ENCODE measurements at places on chromosomes 7 and 10.

- peak; percentile 32 for DNase-seq
Observed at GRCh38 chr7:7944619-7945282, 23.8 kb upstream of the GLCCI1 start.

DNA sequence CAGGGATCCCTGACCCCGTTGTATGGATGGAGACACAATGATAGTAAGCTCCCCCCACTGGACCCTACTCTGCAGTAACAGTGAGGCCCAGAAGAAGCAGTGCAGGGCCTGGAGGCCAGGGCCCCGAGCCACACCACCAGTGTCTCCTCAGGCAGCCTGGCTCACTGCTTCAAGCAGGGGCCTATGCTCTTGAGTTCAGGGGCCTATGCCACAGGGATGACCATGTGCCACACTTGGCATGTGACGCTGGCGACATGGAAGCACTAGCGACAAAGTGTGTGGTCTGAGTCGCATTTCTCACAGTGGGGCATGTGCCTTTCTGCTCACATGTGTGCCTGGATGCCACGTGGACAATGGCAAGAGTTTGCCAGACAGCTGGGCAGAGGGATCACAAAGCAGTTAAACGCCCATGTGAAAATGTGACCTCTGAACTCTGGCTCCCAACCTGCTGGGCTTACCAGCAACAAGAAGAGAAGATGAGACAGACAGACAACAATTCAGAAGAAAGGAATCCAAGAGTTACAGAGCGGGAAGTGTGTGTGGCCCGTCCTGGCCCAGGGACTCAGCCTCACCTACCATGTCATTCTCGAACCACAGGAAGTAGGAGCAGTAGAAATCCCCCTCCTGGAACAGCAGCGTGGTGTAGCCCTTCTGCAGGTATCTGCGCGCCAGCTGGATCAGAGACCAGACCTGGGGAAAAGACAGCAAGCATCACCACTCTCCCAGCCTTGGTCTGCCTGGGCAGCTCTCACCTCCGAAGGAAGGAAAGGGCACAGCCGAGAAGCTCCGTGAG lies 4.7 kb upstream of the PYROXD2 start:
- no peak for DNase-seq

DNA sequence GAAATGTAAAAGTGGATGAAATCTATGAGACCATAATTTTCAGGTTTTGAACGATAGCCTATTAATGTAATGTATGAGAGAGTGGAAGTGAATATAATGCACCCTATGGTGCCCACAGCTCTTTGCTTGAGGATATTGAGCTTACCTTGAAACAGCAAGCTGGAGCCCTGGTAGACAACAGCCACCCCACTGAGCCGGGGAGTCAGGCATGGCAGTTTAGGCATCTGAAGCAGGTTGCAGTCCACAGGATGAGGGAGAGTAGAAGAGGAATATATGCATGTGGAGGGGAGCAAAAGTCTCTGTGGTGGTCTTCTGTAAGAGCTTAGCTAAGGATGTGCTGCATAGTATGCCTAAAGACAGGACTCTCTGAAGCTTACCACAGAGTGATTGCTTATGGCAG lies 817.3 kb downstream of the DNAJB9 start:
- no peak for DNase-seq

- DNase-seq, result no peak
Observed at GRCh38 chr7:55557666-55558188, 14.6 kb downstream of the VOPP1 start.

GRCh38 chr7:44145969-44146911 lies 5.1 kb upstream of the MYL7 start:
- DNase-seq, result peak; percentile 56

GRCh38 chr7:30522159-30522558 lies 17.5 kb upstream of the GGCT start:
- DNase-seq, result no peak

DNA sequence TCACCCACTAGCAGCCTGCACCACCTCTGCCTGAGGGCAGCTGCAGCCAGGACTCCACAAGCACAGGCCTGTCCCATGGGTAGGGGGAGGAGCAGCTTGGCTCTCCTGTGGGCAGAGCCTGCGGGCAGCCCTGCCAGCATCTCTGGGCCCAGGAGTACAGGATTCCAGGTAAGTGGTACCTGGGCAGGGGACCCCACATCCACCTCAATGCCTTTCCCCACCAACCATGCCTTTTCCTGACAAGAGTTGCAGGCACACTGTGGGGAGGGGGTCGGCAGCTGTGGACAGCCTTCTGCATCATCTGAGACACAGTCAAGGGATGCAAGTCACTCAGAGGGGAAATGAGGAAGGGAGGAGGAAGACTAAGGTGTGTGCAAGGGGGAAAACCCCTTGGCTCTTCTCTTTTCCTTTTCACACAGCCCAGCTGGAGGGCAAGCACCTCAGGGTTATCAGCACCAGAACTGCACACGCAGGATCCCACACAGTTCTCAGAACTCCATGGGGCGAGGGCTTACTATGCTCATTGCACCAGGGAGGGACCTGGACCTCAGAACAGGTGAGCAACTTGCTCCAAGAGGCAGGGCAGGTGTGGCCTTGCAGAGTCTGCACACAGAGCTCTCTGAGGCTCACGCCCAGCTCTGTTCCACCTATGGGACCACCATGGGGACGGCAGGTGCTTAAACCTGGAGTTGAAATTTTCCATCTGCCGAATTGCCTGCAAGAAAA lies 16.5 kb upstream of the ANTXRL start:
- no peak for DNase-seq

DNA sequence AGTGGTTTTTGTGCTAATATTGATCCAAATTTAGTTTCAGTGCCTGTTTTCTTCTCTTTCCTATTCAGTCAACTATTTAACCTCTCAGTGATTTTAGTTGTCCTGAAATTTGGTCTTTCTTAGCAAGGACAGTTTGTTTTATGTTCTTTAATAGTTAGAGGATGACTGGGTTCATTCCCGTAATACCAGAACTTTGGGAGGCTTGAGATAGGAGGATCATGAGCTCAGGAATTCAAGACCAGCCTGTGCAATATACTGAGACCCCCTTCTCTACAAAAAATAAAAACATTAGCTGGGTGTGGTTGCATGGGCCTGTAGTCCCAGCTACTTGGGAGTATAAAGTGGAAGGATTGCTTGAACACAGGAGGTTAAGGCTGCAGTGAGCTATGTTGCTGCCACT lies 148.3 kb downstream of the EXOC4 start:
- DNase-seq, result no peak

DNA sequence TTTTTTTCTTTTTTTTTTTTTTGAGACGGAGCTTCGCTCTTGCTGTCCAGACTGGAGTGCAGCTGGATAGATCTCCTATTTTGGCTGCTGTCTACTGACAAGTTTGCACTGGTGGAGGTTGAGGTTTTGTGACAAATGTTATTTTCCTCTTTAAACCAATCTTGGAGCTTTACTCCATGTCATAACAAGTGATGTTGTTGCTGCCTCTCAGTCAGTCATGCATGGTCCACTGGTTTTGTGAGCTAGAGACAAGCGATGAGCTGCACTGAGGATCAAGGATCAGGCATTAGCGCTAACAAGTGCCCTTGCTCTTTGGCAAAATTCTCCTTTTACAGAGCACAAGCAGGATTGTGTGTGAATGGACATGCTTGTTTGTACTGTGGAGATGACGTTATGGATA lies 805 bp upstream of the WDFY4 start:
- DNase-seq, result no peak

GRCh38 chr10:31123946-31124345 lies 92.3 kb upstream of the ZNF438 start:
- DNase-seq, result no peak

GRCh38 chr10:104308439-104308903 lies 29.8 kb downstream of the ITPRIP start:
- DNase-seq, result no peak

- no peak for DNase-seq
Observed at GRCh38 chr10:63213489-63213888, 80.4 kb downstream of the NRBF2 start.
